Cerebellum (tissue), 4 donors: ENCODE measurements at places on chromosomes 12 and 14.

- no peak for DNase-seq
Observed at GRCh38 chr12:82357340-82357739, 847 bp downstream of the CCDC59 start.

DNA sequence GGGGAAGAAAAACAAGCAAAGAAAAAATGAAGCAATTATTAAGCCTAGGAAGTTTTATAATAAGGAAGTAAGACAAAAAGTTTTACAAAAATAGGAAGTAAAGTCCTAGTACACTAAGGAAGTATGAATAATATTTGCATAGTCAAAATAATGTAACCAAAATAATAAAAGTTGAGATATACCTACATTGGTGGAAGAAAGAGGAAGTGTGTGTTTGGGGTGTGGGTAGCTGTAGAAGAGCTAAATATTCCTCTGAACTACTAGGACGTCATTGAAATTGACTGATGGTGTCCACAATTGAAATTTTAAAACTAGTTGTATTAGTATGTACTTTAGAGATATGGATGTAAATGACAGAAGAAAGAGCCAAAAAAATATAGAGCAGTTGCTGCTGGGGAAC lies 228.4 kb upstream of the OTX2 start:
- DNase-seq = no peak

DNA sequence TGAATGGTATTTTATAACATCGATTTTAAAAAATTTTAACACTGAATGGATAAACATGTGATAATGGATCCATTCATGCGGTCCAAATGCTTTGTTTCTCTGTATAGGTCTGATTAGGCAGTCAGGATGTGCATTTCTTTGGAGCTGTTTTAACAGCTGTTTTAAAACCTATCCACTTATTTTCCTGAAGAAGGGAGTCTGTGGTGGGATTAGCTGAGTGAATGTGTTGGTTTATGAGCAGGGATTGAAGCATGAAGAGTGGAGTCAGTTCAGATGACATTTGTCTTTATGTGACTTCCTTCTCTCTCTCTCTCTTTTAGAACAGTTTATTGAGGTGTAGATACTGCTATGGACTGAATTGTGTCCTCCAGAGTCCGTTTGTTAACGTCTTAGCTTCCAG lies 37.7 kb downstream of the GLT8D2 start:
- no peak for DNase-seq

- no peak for DNase-seq
Observed at GRCh38 chr14:34256223-34256622, 205.8 kb downstream of the SPTSSA start.

- no peak for DNase-seq
Observed at GRCh38 chr12:84994426-84994825, 41.7 kb downstream of the TSPAN19 start.

DNA sequence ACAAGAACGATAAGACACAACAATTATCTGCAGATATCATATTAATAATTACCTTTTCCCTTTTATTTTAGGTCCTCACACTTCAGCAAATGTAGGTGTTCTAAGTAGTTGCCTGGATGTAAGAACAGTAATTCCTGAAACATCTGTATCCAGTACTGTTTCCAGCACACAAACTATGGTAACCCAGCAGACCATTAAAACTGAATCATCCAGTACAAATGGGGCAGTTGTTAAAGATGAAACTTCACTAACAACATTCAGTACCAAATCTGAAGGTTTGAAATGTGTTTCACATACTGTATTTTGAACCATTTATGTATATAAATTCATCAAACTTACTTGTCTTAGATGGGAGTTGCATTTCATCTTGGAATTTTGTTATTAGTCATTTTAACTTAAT lies 31.0 kb downstream of the HCFC2 start:
- DNase-seq = no peak

- DNase-seq = no peak
Observed at GRCh38 chr14:98925354-98926040, 346.5 kb downstream of the BCL11B start.

GRCh38 chr14:35123388-35123703 lies 994 bp downstream of the PRORP start:
- no peak for DNase-seq

DNA sequence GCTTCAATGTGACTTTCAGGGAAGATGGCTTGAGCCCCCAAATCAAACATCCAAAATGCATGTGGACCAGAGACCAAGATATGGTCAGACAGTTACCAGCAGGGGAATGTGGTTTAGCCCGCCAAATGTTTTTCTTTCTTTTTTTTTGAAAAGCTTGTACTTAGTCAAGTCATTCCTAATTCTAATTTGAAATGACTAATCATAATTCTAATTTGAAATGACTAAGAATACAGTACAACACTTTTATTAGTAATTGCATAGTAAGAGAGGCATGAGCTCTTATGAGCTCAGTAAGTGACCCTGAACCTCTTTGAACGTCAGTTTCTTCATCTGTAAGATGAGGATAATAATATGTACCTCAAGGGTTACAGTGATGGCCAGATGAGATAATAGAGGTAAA lies 72.4 kb downstream of the HECTD4 start:
- no peak for DNase-seq
